T-helper 22 cell (primary cell): ENCODE measurements at places on chromosomes 4 and X.

DNA sequence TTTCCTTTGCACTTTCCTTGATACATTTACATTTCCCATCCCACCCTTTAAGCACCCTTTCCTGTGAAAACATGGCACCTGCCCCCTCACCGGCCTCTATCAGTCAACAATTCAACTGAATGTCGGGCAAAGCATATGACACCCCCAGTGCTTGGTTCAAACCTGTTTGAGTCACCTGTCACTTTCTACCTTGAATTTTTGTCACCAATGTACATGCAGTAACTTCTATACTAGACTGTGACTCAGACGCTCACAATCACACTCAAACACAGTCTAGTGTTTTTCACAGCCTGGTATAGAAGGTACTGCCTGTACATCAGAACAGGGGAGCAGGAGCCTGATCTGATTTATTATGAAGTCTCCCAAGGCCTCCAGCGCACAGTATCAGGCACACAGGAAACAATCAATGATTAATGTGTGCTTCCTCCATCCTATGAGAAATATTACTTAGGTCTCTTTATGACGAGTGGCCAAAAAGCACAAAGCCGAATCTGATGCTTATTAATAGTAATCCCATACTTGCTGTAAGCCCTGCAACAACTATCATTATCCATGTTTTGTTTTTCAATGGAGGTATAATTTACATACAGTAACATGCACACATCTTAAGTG is 49.2 kb upstream of the FAM9C start:
- DNase-seq, result no peak

GRCh38 chr4:122946142-122946541 is 23.7 kb upstream of the NUDT6 start:
- DNase-seq, result no peak

DNA sequence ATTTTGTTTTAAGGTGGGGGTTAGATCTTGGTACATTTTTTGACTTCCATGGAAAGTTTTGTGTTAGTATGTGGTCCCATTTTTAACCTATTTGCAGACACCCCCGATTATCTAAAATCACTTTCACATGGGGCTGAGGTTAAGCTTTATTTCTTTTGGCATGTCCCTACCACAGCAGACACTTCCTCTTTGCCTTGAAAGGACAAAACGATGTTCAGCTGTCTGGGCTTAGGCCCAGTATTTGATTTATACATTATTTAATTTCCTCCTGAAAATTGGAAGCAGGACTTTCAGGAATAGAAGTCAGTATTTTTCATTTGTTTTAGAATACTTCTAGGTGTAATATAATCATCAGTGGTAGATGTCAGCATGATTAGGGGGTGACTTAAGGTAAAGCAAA is 112.4 kb upstream of the SPRY1 start:
- DNase-seq, result no peak

DNA sequence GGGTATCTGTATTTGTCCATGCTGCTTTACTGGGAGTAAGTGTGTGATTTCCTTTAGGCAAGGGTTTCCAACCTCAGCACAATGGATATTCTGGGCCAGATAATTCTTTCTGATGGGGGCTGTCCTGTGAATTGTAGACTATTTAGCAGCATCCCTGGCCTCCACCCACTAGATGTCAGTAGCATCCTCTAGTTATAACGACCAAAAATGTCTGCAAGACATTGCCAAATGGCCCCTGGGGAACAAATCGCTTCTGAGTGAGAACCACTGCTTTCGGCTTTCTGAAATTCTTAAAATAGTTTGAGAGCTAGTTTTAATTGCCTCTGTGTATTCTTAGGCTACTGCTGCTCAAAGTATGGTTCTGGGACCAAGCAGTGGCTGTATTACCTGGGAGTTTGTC is 81.2 kb upstream of the GPM6B start:
- no peak for DNase-seq

DNA sequence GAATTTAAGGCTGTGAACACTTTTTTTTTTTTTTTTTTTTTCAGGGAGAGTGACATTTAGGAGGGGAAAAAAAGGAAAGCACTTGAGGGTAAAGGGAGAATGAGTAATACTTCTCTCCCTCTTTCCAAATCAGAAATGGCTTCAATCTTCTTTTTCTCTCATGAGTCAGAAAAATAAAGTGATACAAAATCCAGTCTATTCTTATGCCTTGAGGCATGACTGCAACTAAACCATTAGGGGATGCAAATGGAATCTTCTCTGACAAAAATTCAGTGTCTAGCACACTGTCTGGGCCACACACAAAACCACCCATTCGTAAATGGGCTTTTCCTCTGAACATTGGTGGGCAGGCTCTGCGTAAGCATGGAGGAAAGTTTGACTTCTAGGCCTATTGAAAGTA is 46.7 kb upstream of the POU4F2 start:
- no peak for DNase-seq

DNA sequence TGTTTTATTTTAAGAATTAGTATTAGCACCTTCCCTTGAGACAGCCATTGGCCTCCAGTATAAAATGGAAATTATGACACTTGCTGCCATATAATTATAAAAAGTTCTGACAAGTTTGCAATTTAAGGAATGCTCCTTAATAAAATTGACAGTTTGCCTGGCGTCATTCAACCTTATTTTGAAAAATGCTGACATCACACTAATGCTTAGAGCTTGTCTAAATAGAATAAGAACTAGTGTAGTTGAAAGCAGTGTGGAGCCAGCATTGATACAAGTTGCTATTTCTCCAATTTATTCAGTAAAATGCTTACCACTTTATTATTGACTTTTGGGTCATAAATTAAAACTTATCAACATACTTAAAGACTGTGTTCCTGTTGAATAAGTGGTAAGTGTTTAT is 54.3 kb upstream of the ARX start:
- DNase-seq, result no peak

DNA sequence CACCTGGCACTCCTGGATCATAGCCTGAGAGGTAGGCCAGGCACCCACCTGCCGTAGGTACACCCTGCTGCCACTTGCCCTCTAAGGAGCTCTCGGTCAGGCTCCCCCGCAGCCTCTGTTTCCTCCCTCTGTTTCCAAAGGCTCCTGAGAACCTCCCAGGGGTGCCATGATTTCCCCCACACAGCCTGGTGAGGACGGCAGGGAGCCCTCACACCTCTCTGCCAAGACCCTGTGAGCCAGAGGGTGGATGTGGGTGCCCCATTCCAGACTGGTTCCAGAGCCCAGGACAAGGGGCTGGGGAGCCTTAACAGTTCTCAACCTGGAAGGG is 1.6 kb upstream of the ABLIM2 start:
- no peak for DNase-seq

DNA sequence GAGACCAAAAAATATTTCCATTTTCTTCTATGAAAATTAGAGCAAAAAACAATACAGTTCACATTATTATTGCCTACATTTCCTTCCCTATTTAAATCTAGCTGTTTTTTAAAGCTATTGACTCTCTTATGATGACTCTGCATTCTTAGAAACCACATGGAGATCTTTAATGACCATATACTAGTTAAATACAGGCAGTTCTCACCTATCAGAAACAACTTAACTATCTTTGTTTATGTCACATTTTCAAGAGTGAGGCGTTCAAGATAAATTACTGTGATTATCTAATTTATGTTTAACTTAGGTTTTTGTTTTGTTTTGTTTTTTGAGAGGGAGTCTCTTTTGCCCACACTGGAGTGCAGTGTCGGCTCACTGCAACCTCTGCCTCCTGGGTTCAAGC is 3.0 kb downstream of the CISD2 start:
- no peak for DNase-seq

DNA sequence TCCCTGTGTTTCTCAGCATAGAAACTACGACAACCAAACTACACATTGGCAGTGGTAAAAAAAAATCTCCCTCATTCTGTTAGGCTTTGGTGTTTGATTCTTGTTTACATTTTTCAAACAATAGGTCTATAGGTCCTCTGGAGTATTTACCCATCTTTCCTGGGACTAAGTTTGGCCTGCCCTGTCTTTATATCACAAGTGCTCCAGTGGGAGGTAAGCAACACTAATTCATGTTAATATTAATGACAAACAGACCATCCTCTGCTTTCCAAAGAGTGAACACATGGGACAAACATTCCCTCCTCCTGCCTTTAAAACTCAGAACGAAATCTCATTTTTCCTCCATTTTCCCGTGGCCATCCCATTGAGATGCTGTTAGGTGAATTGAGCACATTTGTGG is 514.1 kb upstream of the INTU start:
- no peak for DNase-seq

GRCh38 chr4:3613967-3614730 is 81.9 kb upstream of the LRPAP1 start:
- no peak for DNase-seq

- DNase-seq, result no peak
Observed at GRCh38 chr4:109990261-109991257, 77.9 kb downstream of the EGF start.

GRCh38 chr4:160350944-160351343 is 1248.1 kb downstream of the RAPGEF2 start:
- DNase-seq, result no peak

- DNase-seq, result no peak
Observed at GRCh38 chrX:133550665-133551485, 135.6 kb upstream of the GPC4 start.

- no peak for DNase-seq
Observed at GRCh38 chr4:15765391-15765790, 12.7 kb upstream of the CD38 start.

DNA sequence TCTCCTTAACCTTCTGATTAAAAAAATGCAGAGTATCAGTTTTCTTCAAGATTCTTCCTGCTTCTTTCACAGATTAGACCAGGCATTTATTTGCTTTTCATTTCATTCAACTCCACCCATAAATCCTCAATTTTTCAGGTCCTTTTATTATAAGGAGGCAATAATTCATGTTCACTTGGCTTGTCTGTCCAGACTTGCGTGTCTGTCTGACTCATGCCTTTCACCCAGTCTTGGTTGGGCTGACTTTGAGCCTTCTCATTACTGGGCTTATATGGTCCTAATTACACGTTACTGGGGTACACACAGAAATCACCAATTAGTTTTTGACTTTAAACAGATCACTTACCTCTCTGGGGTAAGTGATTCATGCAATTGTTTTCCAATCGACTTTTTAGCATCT is 48.8 kb upstream of the GALNT7 start:
- no peak for DNase-seq

DNA sequence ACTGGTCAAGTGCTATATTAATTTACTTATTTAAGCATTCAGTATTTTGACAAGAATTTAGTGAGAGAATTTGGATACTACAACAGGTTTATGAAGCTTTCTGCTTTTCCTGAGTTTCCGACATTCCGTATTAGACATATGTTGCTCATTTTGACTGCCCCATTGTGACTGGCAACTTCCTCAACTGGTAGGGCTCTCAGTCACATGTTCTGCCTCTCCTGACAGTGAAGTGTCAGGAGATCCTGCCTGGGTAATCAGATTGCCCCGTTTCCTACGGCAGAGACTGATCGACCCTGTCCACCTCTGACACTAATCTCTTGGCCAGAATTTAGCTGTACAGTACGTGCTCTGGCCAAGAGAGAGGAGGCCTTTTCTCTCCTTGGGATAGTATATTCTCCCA is 49.5 kb downstream of the CLNK start:
- no peak for DNase-seq

GRCh38 chr4:100087743-100088142 is 102.5 kb downstream of the DDIT4L start:
- no peak for DNase-seq

GRCh38 chr4:68469482-68469881 is 22.2 kb downstream of the TMPRSS11E start:
- DNase-seq, result no peak

DNA sequence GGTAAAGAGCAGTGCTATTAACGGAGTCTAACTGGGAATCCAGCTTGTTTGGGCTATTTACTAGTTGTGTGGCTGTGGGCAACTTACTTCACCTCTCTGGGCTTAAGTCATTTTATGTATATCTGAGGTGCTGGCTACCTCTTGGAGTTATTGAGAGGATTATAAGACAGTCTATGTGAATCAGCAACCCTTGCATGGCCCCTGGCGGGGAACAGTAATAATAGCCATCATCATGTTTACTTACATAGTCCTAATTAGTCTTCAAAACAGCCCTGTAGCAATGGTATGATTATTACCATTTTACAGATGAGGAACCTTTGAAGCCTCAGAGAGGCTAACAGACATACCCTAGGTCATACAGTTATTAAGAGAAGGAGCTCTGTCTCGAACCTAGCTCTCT is 1.5 kb downstream of the HPRT1 start:
- DNase-seq, result no peak

- peak; percentile 29 for DNase-seq
Observed at GRCh38 chrX:12771445-12772069, 19.7 kb upstream of the PRPS2 start.

DNA sequence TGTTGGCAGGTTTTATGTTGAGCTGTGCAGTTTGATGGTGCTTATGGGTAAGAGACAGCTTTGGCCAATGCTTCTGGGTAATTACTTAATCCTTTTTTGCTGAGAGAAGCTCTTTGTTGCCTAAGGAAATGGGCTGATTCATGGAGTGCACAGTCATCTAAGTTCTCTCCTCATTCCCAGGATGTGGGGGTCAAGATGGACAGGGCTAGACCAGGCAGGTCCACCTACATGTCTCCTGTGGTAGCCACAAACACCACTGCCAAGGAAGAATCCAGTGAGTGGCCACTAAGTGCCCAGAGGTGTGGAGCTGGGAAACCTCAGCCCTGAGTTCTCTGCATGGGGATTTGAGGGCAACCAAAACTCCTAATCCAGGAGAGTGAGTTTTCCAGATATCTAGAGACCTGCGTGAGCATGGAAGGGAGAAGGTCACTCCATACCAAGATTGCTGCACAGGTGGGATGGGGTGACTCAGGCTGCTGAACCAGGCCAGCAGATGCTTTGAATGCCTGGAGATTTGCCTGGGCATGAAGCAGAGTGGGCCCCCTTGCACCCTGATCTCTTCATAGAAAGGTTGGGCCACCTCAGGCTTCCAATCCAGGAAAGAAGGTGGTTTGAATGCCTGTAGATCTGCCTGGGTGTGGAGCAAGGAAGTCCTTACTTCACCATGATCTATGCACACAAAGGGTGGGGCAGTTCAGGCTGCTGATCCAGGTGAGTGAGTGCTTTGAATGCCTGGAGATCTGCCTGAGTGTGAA is 234.8 kb upstream of the GNPDA2 start:
- no peak for DNase-seq

DNA sequence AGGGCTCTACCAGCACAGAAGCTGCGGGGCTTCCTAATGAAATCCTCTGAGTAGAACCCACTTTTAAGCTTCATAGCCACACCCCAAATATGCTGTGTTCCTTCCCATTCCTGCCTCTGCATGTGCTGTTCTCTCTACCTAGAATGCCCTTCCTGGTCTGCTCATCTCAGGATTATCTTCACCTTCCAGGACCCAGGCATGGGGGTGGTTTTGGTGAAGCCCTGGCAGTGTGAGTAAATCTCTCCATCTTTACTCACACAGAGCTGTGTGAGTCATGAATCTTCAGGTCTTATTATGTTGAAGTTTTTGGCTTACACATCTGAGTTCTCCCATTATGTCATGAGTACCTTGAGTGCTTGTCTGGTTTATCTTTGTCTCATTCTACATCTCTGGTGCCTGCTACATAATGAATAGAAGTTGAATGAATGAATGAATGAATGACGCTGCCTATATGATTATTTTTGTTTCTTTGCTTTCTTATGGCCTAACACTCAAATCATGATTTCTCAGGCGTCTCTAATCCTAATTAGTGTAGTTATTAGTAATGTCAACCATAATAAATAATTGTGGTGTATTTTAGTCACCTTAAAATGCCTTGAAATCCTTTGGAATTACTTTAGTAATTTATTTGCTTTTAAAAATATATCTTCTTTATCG is 41.9 kb downstream of the HADH start:
- no peak for DNase-seq

GRCh38 chrX:6052111-6052745 is 176.4 kb downstream of the NLGN4X start:
- no peak for DNase-seq

GRCh38 chrX:57772637-57773036 is 92.6 kb upstream of the NLRP2B start:
- no peak for DNase-seq
